ENCODE measurements at places on chromosomes 7 and 10. TPM values are rescaled to one million over a fixed set of nuclear protein-coding genes. Genes with fewer than 3 reads are reported as not detected.
A peak's percentile ranks its signal among the peaks of the same experiment; 100 is the strongest.

- DNase-seq: peak; percentile 19
Measured at GRCh38 chr7:42690794-42691639, 220.9 kb downstream of the C7orf25 start.

RELN gene
- 4.4 TPM for total RNA-seq

DNA sequence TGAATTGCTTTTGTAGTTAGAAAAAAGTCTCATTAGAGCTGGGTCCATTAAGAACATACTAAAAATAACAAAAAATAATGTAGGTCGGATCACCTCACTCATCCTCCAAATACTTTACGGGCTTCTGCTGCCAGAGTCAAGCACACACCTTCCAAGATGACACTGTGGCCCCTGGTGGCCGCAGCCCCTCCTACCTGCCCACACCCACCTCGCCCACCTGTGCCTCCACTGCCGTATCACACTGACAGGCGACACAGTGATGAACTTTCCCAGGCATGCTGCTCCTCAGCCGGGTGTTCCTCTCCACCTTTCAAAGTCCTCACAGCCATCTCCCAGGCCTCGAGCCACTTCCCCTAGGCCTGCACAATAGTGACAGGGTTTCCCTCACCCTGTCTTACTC lies 60.9 kb downstream of the STK17A start:
- no peak for DNase-seq

- DNase-seq: no peak
Measured at GRCh38 chr7:115060095-115060870, 138.4 kb downstream of the MDFIC start.

DNA sequence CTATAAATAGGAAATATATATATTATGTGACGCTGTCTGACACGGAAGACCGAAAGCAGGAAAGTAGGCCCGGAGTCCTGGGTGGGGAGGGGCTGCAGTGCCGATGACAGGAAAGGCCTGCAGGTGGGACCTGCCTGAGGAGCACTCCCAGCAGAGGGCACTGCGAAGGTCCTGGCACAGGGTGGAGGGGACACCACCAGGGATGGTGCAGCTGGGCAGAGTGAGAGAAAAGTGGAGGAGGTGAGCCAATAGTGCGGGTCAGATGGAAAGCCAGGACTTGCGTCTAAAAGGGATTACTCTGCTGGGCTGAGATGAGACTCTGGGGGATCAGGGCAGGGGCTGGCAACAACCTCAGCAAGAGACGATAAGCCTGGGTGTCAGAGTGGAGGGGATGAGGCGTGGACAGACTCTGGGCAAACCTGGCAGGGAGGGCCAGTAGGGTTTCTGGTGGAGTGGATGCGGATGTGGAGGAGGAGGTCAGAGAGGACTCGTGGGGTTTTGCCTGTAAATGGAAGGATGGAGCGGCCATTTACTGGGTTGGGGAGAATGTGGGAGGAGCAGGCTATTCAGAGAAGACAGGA lies 118.2 kb upstream of the ZNF746 start:
- DNase-seq: no peak

DNA sequence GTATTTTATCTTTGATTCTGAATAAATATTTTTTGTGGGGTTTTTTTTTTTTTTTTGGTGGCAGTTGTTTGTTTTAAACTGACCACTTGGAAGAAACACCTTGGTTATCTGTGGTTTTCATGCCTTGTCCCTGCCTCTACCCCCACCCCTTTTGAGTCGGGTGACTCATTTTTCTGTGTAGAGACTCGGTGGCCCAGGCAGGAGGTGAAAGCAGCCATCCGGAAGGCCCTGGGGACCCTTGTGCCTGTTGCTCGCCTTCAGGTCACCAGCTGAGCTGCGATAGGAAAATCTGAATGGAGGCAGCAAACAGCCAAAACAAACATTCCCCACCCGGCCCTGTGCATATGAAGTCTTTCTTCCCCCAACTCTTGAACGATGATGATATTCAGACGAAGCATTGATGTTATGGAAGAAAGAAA lies 22.8 kb downstream of the CYP17A1 start:
- DNase-seq: no peak

CNTNAP2 gene
- total RNA-seq: 15.1 TPM

- DNase-seq: no peak
Measured at GRCh38 chr7:23791721-23792120, 81.7 kb downstream of the STK31 start.

DNA sequence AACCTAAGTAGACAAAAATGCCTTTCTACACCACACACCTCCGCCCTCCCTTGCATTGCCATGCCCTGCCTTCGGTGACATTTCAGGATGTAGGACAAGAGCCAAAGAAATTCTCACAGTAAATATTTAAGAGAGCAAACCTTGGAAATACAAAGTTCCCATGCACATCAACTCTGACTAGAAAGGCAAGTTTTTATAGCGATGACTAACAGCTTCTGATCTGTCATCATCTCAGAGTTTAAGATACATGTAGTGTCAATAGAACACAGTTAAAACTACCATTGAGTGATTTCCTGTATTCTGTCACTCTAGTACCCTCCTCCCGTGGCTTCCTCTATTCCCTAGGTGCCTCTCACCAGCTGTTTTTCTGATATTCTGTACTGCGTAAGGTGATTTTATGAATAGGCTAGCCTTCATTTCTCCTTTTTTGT lies 20.7 kb downstream of the SLC16A9 start:
- DNase-seq: no peak

ACSM6 gene
- not detected for total RNA-seq

DNA sequence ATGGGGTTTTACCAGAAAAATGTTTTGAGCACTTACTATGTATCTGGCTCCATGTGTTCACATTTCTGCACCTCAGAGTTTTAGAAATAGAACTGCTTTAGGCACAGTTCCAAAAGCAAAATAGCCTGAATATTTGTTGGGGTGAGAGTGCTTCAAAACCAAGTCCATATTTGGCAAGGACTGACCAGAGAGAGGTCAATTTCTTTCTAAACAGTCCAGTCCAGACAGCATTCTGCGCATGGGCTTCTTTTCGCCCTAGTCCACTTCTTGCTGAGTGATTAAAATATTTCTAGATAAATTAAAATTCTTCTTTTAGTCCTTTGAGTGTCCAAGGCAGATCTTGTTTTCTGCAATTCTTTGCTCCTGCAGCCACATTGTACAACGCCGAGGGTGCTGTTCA lies 427.0 kb downstream of the PHTF2 start:
- DNase-seq: no peak

DNA sequence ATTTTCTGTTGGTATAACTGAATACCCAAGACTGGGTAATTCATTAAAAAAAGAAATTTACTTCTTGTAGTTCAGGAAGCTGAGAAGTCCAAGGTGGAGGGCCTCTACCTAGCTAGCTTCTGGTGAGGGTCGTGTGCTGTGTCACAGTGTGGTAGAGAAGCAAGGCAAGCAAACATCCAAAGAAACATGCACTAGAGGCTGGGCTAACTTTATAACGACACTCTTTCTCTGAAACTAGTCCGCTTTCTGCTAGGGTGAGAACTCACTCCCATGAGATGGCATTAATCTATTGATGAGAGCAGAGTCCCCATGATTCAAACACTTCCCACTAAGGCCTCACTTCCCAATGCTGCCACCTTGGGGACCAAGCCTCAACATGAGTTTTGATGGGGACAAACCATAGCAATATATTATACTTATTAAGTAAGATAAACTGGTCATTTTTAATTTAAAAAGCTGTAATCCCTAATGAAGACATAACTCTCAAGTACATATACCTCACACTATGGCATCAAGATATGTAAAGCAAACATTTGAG lies 50.8 kb downstream of the PHYHIPL start:
- no peak for DNase-seq

DNA sequence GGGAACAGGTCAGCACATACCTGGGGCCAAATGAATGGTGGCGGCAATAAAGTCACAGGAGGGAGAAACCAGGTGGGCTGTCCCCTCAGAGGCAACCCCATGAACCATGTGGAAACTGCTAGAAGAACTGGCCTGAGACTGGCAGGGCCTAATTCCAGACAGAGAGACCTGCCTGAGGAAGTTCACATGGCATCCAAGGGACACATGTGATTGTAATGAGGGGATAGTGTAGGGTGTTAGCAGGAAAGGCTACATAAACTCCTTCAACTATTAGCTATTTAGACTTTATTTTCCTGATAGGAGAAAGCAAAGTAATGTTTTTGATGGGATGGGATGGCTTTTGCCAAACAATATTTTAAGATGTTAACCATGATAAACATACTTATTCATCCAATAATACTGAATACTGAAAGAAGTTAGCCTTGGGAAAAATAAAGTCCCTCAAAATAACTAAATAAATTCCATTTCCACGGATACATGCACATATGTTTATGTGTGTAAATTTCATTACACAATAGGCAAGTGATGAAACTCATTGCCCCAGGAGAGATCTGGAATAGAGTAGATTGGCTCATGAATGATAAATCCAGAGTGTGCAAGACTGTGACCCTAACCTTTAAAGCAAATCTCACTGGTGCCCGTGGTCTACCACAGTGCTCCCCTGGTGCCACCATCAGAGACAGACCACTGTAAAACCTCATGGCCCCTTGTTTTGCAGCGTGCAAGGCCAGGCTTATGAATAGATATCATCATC lies 137.0 kb downstream of the NRF1 start:
- no peak for DNase-seq

SYCE1 gene
- total RNA-seq: 0.27 TPM

All from kidney epithelial cell (primary cell).